ENCODE measurements at places on chromosomes 13 and 19.

- no peak for DNase-seq
These were observed 3.7 kb downstream of the CD70 start for GRCh38 chr19:6587093-6587820.

DNA sequence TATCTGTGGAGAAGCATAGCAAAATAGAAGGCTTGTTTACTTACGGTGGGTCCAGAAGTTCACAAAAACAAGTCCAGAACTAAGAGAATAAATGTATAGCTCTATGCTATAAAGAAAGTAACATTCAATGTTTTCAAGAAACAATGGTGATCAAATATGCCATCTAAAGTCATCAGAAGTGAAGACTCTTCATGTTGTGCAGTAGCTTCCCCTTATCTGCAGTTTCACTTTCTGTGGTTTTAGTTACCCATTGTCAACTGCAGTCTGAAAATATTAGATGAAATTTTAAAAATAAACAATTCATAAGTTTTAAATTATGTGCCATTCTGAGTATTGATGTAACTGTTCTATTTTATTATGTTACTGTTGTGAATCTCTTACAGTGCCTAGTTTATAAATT lies 72.5 kb downstream of the EDNRB start:
- no peak for DNase-seq

- DNase-seq, result no peak
These were observed 6.0 kb downstream of the DDX39A start for GRCh38 chr19:14412996-14413692.

DNA sequence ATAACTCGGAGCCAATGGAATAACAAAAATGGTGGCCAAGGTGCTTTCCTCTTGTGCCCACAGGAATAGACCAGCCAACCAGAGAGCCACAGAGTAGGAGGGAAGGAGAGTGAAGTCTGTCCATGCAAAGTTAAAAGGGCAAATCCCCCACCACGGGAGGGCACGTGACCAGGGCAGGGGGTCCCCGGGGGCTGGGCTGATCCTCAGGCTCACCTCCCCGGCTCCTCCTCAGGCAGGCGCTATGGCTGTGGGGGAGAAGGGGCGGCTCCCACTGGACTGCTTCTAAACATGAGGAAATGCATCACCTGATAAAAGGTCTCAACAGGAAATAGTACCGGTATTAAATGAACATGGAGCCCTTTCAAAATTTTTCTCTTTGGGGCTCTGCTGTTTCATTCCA lies 73.2 kb upstream of the SLC15A1 start:
- DNase-seq, result no peak

DNA sequence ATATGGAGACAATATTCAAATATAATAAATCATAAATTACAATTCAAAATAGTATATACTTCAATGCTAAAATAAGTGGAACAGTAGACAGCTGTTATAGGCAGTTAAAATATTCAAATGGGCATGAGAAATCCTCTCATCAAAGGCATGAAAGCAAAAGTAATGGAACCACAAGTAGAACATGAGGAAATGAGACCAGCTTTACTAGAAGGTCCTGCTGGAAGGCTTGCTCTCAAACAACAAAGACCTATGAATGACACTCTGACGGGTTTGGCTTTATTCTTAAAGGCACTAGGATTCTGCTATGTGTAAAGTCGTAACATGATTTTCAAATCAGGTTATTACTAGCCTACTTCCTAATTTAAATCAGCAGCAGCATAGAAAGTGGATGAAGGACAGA lies 148.1 kb downstream of the VWA8 start:
- no peak for DNase-seq

DNA sequence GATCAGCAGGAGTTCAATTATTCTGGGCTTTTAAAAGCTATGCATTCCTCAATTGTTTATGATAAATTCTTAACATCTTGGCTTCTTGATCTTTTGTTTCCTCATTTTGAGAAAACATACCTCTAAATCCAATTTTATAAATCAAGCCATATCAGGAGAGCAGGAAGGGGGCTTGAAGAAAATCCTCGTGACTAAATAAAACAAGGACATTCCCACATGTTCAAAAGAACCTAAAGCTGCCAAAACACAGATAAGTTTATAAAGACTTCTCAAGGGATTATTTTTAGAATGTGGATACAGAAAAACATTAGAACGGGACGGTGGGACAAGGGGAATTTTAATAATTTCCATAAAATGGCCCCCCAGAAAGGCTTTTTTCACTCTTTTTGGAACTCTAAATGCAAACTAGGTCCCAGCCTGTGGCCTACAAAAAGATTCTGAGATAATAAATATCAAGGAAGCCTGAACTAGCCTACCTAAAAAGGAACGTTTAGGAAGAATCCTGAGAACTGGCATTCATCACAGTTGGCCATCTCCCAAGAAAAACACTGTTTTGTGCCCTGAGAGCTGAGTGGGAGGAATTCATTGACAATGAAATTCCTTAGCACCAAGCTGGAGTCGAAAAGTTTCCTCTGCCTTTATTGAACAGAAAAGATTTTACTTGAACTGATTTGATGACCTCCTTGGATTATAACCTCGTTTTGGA lies 30.1 kb downstream of the ZAR1L start:
- no peak for DNase-seq

DNA sequence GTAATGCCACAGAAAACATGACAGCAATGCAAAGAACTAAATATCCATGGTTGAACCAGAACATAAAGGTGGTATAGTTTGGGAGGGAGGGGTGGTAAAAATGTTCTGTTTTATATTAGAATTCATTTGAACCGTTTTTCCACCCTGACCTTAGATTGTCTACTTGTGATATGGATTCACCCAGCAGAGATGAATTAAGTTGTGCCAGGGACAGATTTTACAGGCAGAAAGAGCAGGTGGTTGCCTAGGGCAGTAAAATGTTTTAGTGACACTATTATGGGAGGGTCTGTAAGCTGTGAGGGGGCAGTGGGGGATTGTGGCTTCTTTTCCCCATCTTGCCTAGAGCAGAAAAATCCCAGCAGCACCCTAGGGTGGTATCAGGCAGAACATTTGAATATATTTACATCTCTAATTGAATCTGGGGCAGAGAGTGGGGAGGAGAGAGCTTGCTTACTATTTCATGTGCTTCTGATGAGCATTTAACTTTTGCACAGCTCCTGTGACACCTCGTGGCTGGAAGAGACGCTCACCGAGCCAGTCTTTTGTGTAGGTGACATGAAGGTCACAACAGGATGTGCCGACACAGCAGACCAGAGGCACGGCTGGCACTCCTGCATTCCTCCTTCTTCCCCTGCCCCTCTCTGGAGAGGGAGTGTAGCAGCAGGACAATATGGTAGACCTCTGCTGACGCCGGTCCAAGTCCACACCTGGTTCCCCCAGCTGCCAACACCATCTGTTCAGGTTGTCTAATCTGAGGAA lies 452.3 kb downstream of the IRS2 start:
- no peak for DNase-seq

GRCh38 chr19:14412324-14412995 lies 6.7 kb downstream of the DDX39A start:
- DNase-seq, result no peak

DNA sequence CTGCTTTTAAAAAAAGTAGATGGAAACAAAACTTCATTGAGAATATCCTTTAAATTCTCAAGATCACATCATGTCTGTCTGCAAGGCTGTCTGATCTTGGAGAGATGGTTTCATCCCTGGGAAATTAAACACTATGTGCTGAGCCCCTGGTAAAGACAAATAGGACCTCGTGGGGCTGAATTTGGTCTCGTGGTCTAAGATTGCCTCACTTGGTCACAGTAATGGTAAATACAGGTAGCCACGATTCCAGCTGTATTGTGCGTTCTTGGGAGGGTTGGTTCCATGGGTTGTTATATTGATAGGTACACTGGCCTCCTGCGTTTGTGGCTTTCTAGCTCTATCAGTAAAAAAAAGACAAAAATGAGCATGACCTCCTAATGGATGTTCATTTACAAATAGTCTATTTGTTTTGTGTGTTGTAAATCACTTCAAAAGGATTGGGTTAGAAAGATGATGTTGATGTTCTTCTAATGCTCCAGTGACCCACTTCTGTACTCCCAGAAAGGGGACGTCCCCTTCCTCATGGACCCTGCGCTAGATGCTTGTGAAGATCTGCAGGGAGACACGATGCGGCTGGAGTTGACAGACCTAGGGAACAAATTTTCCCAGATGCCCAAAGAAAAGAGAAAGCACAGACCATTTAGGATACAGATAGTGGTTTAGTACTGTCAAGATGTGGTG lies 1.8 kb downstream of the CEBPG start:
- DNase-seq, result no peak

Data from GDM1 (cell line).